ENCODE measurements at places on chromosomes 2 and 18. TPM values are rescaled to one million over a fixed set of nuclear protein-coding genes. Genes with fewer than 3 reads are reported as not detected.

- DNase-seq = no peak
- H3K27me3 ChIP-seq = peaks cover 99% of the 10 kb centered on the region
- no peak overlapping the region for H3K4me3 ChIP-seq
- no peaks in the 10 kb centered on the region for H3K36me3 ChIP-seq
- no peak overlapping the region for H3K27ac ChIP-seq
Observed at GRCh38 chr2:176072951-176073904, 10.5 kb downstream of the EVX2 start.

DNA sequence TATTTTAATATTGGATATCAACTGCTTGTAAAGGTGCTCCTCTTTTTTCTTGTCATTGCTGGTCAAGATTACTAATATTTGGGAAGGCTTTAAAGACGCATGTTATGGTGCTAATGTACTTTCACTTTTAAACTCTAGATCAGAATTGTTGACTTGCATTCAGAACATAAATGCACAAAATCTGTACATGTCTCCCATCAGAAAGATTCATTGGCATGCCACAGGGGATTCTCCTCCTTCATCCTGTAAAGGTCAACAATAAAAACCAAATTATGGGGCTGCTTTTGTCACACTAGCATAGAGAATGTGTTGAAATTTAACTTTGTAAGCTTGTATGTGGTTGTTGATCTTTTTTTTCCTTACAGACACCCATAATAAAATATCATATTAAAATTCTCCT is 38.2 kb downstream of the COL3A1 start:
- no peak for DNase-seq
- H3K4me3 ChIP-seq = no peak overlapping the region
- peak overlapping the region; percentile 74 for H3K27ac ChIP-seq
- H3K4me1 ChIP-seq = peaks cover 47% of the 10 kb centered on the region

- peaks cover 40% of the 10 kb centered on the region for H3K27me3 ChIP-seq
- no peak for DNase-seq
- peaks cover 22% of the 10 kb centered on the region for H3K4me1 ChIP-seq
- H3K4me3 ChIP-seq = no peak overlapping the region
- peaks cover 2% of the 10 kb centered on the region for H3K36me3 ChIP-seq
Observed at GRCh38 chr2:219416938-219417337, 1.2 kb upstream of the DES start.

DNA sequence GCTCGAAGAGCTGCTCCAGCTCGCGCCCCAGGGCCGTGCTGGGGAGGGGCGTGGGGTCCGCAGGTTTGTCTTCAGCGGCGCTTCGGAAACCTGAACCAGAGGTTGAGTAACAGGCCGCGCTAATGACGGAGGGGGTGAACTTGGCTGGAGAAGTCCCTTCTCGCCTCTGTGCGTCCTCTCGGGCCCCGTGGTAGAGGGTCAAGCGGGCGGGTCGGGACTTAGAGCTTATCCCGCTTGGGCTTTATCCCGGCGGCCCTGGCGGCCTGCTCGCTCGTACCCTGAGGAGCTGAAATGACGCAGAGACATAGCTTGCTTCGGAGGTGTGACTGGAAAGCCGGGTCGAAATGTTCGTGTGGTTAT is 479 bp downstream of the RNMT start:
- peak overlapping the region; percentile 95 for H3K4me3 ChIP-seq
- H3K4me1 ChIP-seq = peaks cover 33% of the 10 kb centered on the region
- no peaks in the 10 kb centered on the region for H3K27me3 ChIP-seq
- peaks cover 3% of the 10 kb centered on the region for H3K36me3 ChIP-seq
- peak overlapping the region; percentile 100 for H3K27ac ChIP-seq

CRYGD gene
- total RNA-seq = not detected

- H3K4me1 ChIP-seq = peaks cover 52% of the 10 kb centered on the region
- H3K27ac ChIP-seq = peak overlapping the region; percentile 99
- DNase-seq = no peak
- H3K4me3 ChIP-seq = peak overlapping the region; percentile 96
- peaks cover 22% of the 10 kb centered on the region for H3K36me3 ChIP-seq
- no peaks in the 10 kb centered on the region for H3K27me3 ChIP-seq
Observed at GRCh38 chr18:3453540-3454364, 3.8 kb downstream of the TGIF1 start.

DNA sequence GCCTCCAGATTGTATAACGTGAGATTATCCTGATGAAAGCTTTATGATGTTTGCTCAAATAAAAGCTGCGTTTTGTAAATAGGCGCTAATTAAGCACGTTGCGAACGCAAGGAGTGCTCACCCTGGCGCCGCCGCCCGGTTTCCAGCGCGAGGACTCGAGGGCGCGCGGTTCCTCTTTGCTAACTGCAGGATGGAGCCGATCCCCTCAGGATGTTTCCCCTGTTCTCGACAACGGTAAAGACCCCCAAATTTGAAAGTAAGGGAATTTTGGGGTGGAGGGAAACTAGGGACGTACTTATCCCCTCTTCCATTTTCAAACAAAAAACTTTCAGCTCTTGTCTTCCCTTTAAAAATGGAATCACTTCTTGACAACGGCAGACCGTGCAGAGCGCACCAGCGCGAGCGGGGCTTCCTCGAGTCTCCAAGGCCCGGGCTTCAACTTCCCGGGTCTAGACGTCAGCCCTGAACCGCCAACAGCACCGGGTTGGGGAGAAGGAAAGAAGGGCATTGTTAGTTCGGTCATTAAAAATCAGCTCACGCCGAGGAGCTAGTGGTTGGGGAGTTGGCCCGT is 1.1 kb upstream of the GBX2 start:
- H3K4me1 ChIP-seq = peaks cover 39% of the 10 kb centered on the region
- peaks cover 86% of the 10 kb centered on the region for H3K27me3 ChIP-seq
- H3K4me3 ChIP-seq = peak overlapping the region; percentile 1
- H3K27ac ChIP-seq = no peak overlapping the region

IL36RN gene
- 0.84 TPM for total RNA-seq

GRCh38 chr2:152763651-152764050 is 45.2 kb downstream of the ARL6IP6 start:
- H3K36me3 ChIP-seq = peaks cover 5% of the 10 kb centered on the region
- H3K4me3 ChIP-seq = no peak overlapping the region
- DNase-seq = no peak
- peaks cover 12% of the 10 kb centered on the region for H3K4me1 ChIP-seq
- no peaks in the 10 kb centered on the region for H3K27me3 ChIP-seq
- H3K27ac ChIP-seq = no peak overlapping the region

EN1 gene
- total RNA-seq = 18.3 TPM

DNA sequence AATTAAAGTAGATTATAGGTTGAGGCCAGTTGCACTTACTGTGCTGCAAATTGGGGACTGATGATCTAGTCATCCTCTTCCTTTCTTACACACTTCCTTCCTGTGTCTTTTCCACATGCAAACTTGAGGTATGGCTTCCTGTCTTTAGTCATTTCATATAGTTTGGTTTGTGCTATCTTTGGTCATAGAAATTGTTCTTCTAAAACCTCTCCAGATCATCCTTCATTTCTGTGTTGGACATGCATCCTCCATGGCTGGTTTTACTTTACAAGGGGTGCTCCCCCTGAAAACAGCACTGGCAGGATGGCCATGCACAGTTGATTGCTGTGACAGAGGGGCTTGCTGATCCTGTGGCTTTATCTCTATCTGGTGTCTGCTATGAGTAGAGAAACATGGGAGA is 36.5 kb downstream of the MGAT5 start:
- no peak overlapping the region for H3K4me3 ChIP-seq
- H3K36me3 ChIP-seq = no peaks in the 10 kb centered on the region
- H3K27ac ChIP-seq = no peak overlapping the region
- no peaks in the 10 kb centered on the region for H3K4me1 ChIP-seq
- H3K27me3 ChIP-seq = no peaks in the 10 kb centered on the region

DNA sequence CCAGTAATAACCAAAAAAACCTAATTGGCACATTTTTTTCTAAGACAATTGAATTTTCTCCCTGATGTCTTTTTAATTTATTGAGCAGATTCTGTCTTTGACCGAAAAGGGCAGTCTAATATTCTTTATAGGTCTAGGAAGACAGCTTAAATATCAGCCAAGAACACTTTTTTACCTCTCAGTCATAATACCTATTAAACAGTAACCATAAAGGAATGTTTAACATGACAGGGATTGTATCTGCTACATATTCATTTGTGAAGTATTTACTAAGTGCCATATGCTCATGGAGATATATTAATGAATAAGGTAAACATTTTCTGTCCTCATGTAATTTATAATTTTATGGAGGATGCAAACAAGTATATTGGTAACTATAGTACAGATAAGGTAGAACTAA is 3.1 kb upstream of the HTR2B start:
- DNase-seq = no peak
- H3K36me3 ChIP-seq = no peaks in the 10 kb centered on the region
- no peak overlapping the region for H3K4me3 ChIP-seq
- H3K4me1 ChIP-seq = peaks cover 80% of the 10 kb centered on the region
- H3K27ac ChIP-seq = peak overlapping the region; percentile 40

DNA sequence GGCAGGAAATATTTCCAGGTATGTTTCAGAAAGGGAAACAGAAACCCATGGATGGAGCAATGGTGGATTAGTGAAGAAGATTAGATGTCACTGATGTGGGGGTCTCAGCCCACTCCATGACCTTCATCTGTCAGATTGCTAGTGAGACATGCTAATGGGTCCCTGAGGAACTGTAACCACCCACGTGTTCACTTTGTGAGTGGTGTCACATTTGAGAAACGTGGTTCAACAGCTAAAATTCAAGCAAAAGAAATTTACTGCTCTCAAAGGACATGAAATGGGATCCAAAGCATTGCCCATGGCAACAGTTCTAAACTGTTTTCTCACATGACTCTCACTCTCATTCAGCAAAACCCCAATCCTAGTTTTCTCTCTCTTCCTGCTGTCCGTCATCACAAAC is 776.1 kb downstream of the ERBB4 start:
- H3K36me3 ChIP-seq = no peaks in the 10 kb centered on the region
- H3K4me3 ChIP-seq = no peak overlapping the region
- H3K27ac ChIP-seq = no peak overlapping the region
- no peak for DNase-seq

GRCh38 chr18:32831781-32832180 is 59.0 kb upstream of the KLHL14 start:
- no peak overlapping the region for H3K4me3 ChIP-seq
- no peak overlapping the region for H3K27ac ChIP-seq
- H3K27me3 ChIP-seq = peaks cover 69% of the 10 kb centered on the region
- no peaks in the 10 kb centered on the region for H3K4me1 ChIP-seq
- H3K36me3 ChIP-seq = no peaks in the 10 kb centered on the region

DNA sequence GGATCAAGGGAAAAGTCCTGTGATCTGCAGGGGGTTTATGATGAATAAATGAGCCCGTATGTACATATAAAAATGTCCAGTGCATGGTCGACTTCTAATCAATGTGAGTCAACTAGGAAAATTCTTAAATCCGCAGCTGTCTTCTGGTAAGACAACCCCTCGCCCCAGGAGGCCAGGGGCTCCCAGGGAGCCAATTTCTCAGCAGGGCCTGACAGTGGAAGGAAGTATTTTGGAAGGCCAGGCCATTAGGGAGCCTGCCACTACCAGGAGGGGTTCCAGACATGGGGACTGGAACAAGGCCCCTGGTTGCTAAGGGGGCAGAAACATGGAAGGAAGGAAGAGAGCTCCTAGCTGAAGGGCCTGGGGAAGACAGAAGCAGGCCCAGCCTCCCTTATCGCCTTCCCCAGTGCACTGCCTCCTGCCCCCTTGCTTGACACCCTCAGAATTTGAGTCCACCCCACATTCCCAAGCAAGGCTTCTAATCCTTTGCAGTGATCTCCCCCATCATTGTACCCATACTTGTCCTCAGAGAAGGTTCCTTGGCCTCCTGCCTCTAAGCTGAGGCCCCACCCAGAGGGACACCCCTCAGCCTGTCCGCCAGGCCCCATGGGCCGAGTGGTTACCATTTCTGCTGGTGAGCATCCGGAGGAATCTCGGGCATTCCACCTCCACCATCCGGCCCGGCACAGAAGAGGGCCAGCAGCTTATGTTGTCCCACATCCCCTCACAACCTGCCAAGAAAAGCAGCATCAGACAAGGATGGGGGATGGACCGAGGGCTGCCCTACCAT is 45.9 kb downstream of the SCTR start:
- H3K27me3 ChIP-seq = peaks cover 5% of the 10 kb centered on the region
- H3K36me3 ChIP-seq = no peaks in the 10 kb centered on the region
- no peak for DNase-seq
- H3K27ac ChIP-seq = no peak overlapping the region
- H3K4me1 ChIP-seq = peaks cover 12% of the 10 kb centered on the region

- peaks cover 12% of the 10 kb centered on the region for H3K36me3 ChIP-seq
- no peak overlapping the region for H3K4me3 ChIP-seq
- no peaks in the 10 kb centered on the region for H3K4me1 ChIP-seq
- H3K27me3 ChIP-seq = peaks cover 10% of the 10 kb centered on the region
- no peak overlapping the region for H3K27ac ChIP-seq
- no peak for DNase-seq
Observed at GRCh38 chr2:31354837-31355236, 59.7 kb downstream of the XDH start.

TMEM169 gene
- 0.71 TPM for total RNA-seq

AFF3 gene
- 14.4 TPM for total RNA-seq

DSG2 gene
- 98.0 TPM for total RNA-seq

GRCh38 chr2:102755284-102755683 is 6.5 kb upstream of the TMEM182 start:
- H3K4me1 ChIP-seq = no peaks in the 10 kb centered on the region
- DNase-seq = no peak
- H3K27me3 ChIP-seq = no peaks in the 10 kb centered on the region
- no peaks in the 10 kb centered on the region for H3K36me3 ChIP-seq
- no peak overlapping the region for H3K4me3 ChIP-seq

All from mesothelial cell of epicardium (in vitro differentiated cells).